ENCODE measurements at places on chromosomes 13 and 19. TPM values are rescaled to one million over a fixed set of nuclear protein-coding genes. Genes with fewer than 3 reads are reported as not detected.

DNA sequence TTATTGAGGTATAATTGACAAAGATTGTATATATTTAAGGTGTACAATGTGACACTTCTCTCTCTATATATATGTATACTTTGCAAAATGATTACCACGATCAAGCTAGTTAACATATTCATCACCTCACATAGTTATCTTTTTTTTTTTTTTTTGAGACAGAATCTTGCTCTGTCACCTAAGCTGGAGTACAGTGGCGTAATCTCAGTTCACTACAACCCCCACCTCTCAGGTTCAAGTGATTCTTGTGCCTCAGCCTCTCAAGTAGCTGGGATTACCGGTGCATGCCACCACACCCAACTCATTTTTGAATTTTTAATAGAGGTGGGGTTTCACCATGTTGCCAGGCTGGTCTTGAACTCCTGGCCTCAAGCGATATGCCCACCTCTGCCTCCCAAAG lies 3.7 kb downstream of the ZSCAN4 start:
- no peak for DNase-seq
- no peaks in the 10 kb centered on the region for H3K4me1 ChIP-seq
- H3K27ac ChIP-seq, result no peak overlapping the region
- H3K36me3 ChIP-seq, result no peaks in the 10 kb centered on the region

- peaks cover 14% of the 10 kb centered on the region for H3K4me1 ChIP-seq
- no peaks in the 10 kb centered on the region for H3K27me3 ChIP-seq
- H3K36me3 ChIP-seq, result no peaks in the 10 kb centered on the region
- DNase-seq, result no peak
- peak overlapping the region; percentile 67 for H3K27ac ChIP-seq
These were observed 1.1 kb downstream of the TLE2 start for GRCh38 chr19:3027981-3028304.

DNA sequence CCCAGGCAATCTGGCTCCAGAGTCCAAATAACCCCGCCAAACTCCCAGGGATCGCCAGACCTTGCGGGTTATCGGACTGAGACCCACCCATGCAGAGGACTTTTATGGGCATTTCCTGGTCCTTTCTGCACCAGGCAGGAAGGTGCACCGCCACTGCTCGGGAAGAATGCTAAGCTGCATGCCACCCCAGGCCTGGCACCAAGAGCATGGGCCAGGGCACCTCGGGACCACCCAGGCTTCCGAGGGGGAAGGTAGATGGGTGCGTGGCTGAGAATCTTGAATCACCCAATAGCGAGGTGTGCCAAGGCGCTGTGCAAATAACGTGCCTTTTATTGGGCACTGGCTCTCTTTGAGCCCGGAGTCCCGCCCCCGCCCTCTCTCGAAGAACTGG lies 422 bp upstream of the ZNF575 start:
- peaks cover 2% of the 10 kb centered on the region for H3K36me3 ChIP-seq
- H3K4me3 ChIP-seq, result peak overlapping the region; percentile 72
- DNase-seq, result peak; percentile 87

- H3K36me3 ChIP-seq, result no peaks in the 10 kb centered on the region
- peak; percentile 38 for DNase-seq
These were observed 9.0 kb upstream of the RASA3 start for GRCh38 chr13:114141261-114141996.

- DNase-seq, result no peak
- no peak overlapping the region for H3K4me3 ChIP-seq
- no peaks in the 10 kb centered on the region for H3K4me1 ChIP-seq
- no peak overlapping the region for H3K27ac ChIP-seq
These were observed 25.9 kb downstream of the ACSBG2 start for GRCh38 chr19:6161271-6161850.

- no peak for DNase-seq
- no peak overlapping the region for H3K4me3 ChIP-seq
- H3K4me1 ChIP-seq, result peaks cover 16% of the 10 kb centered on the region
- H3K27ac ChIP-seq, result no peak overlapping the region
- H3K27me3 ChIP-seq, result no peaks in the 10 kb centered on the region
These were observed 3.8 kb upstream of the ALOX5AP start for GRCh38 chr13:30731361-30732045.

DNA sequence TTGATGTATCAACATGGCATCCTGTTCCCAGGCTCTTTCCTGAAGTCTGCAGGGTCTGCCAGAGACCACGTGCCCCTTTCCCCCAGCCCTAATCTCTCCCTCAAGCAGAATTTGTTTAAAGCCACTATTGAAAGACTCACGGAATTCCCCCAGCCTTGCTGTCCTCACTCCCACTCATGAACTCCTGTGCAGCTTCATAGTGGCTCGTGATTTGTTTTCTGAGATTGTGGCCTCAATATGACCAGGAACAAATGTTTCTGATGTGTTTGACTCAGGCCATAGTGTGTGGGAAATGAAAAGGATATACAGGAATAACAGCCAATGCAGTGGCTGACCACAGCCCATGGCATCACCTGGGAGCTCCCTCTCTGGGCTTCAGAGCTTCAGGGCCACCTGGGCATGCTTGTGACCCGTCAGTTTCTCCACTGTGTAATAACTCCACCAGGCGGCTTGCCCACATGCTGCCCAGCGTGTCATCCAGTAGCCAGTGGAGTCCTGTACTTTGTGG lies 8.1 kb upstream of the SERPINE3 start:
- no peak overlapping the region for H3K4me3 ChIP-seq
- no peaks in the 10 kb centered on the region for H3K36me3 ChIP-seq
- no peak for DNase-seq
- no peaks in the 10 kb centered on the region for H3K4me1 ChIP-seq

DNA sequence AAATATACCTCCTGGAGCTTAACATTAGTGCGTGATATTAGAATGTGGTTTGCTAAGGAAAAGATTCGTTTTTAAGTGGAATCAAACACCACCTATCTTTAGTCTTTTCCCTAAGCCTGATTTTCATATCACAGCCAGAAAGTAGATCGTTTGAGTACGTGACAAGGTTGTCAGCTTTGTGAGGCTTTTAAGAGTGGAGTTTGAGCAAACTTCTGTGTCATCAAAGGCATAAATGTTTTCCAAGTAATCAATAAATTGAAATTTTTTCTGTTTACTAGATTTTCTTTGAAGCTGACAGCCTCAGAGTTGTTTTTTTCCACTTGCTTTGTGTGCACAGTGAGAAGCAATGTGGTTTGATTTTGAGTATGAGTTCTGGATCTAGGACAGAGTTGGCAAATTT lies 6.5 kb upstream of the ZNF331 start:
- no peak for DNase-seq
- no peaks in the 10 kb centered on the region for H3K4me1 ChIP-seq
- H3K36me3 ChIP-seq, result no peaks in the 10 kb centered on the region
- H3K4me3 ChIP-seq, result no peak overlapping the region
- H3K27ac ChIP-seq, result no peak overlapping the region
- no peaks in the 10 kb centered on the region for H3K27me3 ChIP-seq

DNA sequence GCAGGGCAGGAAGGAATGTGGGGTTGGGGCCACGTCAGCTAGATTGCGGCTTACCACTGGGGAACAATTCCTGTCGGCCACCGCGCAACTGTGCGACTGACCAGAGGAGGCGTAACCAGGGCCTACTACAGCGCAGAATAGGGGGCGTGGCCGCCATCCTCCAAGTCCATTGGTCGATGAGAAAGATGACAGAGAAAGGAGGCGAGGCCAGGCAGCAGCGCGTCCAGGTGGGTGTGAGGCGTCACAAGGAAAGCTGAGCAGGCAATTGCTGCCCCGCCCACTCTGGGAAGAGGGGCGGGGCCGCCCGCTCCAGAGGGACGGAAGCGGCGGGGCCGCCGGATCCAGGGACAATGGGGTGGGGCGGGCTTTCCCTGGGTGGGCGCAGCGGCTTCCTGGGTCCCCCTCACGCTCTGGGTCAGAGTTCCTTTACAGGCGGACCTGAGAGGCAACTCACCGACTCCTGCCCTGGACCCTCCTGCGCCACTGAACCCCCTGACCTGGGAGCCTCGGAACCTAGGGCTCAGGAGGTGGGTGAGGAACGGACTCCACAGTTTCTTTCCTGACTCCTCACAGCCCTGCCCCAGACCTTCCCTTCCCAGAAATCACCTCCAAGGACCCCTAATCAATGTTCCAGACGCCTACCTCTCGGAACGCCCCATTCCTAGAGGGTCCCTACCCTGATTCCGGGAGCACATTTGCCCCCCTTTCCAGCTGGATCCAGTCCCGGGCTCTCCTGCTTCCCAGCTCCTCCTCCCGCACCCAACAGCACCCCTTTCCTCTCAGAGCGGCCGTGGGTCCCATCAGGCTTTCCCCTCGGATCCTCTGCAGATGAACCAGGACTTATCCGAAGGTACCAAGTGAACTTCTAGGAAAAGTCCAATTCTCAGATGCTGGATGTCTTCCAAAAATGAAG lies 101.5 kb upstream of the ZNF492 start:
- H3K4me1 ChIP-seq, result no peaks in the 10 kb centered on the region
- H3K27ac ChIP-seq, result no peak overlapping the region
- H3K4me3 ChIP-seq, result no peak overlapping the region
- no peak for DNase-seq

DNA sequence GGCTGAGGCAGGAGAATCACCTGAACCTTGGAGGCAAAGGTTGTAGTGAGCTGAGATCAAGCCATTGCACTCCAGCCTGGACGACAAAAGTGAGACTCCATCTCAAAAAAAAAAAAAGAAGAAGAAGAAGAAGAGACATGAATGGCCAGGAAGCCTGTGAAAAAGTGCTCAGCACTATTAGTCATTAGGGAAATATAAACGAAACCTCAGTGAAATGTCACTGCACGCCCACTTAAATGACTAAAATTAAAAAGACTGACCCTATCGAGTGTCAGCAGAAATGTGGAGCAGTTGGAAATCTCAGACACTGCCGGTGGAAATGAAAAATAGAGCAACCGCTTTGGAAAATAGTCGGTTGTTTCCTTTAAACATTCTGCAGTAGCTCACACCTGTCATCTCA lies 5.5 kb upstream of the TYROBP start:
- H3K4me3 ChIP-seq, result no peak overlapping the region
- no peaks in the 10 kb centered on the region for H3K27me3 ChIP-seq
- H3K4me1 ChIP-seq, result peaks cover 71% of the 10 kb centered on the region
- no peak for DNase-seq
- no peak overlapping the region for H3K27ac ChIP-seq

- no peaks in the 10 kb centered on the region for H3K4me1 ChIP-seq
- H3K4me3 ChIP-seq, result no peak overlapping the region
- H3K27ac ChIP-seq, result no peak overlapping the region
- DNase-seq, result no peak
These were observed 25.5 kb downstream of the FGF14 start for GRCh38 chr13:102376318-102376717.

- no peak for DNase-seq
- no peaks in the 10 kb centered on the region for H3K36me3 ChIP-seq
- no peaks in the 10 kb centered on the region for H3K27me3 ChIP-seq
- no peak overlapping the region for H3K27ac ChIP-seq
- no peak overlapping the region for H3K4me3 ChIP-seq
- H3K4me1 ChIP-seq, result no peaks in the 10 kb centered on the region
These were observed 197.7 kb downstream of the SLITRK6 start for GRCh38 chr13:85601526-85601925.

GRCh38 chr19:5697022-5697889 lies 7.2 kb downstream of the RPL36 start:
- no peak overlapping the region for H3K27ac ChIP-seq
- H3K27me3 ChIP-seq, result no peaks in the 10 kb centered on the region
- no peaks in the 10 kb centered on the region for H3K4me1 ChIP-seq
- DNase-seq, result peak; percentile 67

Gene TTC9B
- not detected for total RNA-seq

Gene NPAS1
- total RNA-seq, result 0.85 TPM

Gene GPR183
- 51.7 TPM for total RNA-seq

Gene TMIGD2
- total RNA-seq, result 2.6 TPM

Gene COX7A1
- 10.8 TPM for total RNA-seq

Gene LIG1
- total RNA-seq, result 26.5 TPM

Gene LILRB2
- 75.6 TPM for total RNA-seq

Gene IGFL1
- total RNA-seq, result not detected

Gene ZNF296
- total RNA-seq, result 6.4 TPM

Gene NLRP12
- 24.2 TPM for total RNA-seq

Gene GAPDHS
- total RNA-seq, result not detected

Gene DNAAF3
- 1.0 TPM for total RNA-seq
